ENCODE measurements at places on chromosomes 12 and 14.

- peak; percentile 42 for DNase-seq
Observed at GRCh38 chr14:91898372-91898771, 31.0 kb upstream of the TC2N start.

GRCh38 chr12:117047810-117048584 is 51.2 kb downstream of the TESC start:
- peak; percentile 29 for DNase-seq

GRCh38 chr12:57477710-57478681 is 1.7 kb downstream of the ARHGAP9 start:
- DNase-seq, result peak; percentile 72

DNA sequence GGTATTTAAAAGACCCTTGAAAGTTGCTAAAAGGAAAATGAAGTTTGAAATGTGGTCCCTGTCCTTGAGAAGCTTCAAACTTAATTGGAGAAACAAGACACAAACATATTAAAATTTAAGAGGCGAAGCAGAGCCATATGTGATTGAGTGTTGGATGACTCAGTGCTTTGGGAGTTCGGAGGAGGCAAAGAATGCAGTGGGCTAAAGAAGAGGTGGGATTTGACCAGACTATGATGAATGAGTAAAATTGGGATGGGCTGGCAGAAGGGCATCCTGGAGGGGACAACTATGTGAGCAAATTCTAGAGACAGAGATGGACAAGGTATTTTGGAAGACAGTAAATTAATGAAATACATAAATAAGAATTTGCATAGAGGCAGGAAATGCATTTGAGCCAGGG is 358.6 kb downstream of the EGLN3 start:
- no peak for DNase-seq

- no peak for DNase-seq
Observed at GRCh38 chr12:104566244-104566993, 109.7 kb downstream of the CHST11 start.

DNA sequence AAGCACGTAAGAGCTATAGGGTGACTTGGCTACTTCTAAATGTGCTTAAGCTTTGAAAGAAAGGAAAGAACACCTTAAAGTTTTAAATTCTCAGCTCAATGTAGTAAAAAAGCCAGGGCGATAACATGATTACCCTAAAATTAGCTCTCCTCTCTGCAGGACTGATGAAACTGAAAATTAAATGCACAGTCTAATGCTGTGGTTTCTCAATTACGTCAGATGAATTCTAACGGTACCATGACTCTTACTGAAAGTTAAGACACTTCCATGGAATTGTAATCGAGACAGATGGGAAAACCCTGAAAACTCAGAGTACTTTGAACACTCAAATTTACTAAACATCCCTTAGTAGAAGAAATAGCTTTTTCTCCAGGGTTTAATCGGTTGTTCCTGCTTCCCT is 25.9 kb upstream of the PRKD1 start:
- DNase-seq, result no peak

DNA sequence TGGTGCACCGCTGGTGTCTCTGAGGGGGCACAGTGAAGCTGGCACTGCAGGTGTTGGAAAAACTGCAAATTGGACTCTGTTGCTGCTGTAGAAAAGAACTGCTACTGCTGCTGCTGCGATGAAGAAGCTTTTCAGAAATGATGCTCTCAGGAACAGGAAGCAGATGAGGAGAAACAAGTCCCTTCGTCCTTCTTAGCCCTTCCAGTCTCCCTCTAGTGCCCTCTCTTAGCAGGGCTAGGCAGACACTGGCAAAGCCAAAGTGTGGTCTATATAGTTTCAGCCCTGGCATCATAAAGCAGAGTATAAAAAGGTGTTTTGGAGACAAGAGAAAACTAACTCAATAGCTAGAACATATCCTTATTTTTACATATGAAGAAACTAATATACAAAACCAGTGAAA is 174.5 kb downstream of the MYRFL start:
- DNase-seq, result no peak

DNA sequence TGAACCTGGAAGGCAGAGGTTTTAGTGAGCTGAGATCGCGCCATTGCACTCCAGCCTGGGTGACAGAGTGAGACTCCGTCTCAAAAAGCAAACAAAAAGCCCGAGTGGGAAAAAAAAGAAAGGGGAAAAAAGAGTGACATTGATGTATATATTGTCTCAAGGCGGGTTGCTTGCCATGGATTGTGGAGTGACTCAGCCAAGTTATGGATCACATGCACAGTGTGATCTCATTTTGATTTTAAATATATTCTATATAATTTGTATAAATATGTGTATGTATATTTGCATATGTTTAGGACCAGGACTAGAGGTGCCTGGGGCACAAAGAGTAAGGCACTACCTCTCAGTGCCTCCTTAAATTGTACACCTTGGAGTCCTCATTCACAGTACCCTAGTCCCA is 116.2 kb upstream of the RASSF8 start:
- no peak for DNase-seq

GRCh38 chr14:100545359-100545758 is 41.9 kb downstream of the BEGAIN start:
- no peak for DNase-seq

DNA sequence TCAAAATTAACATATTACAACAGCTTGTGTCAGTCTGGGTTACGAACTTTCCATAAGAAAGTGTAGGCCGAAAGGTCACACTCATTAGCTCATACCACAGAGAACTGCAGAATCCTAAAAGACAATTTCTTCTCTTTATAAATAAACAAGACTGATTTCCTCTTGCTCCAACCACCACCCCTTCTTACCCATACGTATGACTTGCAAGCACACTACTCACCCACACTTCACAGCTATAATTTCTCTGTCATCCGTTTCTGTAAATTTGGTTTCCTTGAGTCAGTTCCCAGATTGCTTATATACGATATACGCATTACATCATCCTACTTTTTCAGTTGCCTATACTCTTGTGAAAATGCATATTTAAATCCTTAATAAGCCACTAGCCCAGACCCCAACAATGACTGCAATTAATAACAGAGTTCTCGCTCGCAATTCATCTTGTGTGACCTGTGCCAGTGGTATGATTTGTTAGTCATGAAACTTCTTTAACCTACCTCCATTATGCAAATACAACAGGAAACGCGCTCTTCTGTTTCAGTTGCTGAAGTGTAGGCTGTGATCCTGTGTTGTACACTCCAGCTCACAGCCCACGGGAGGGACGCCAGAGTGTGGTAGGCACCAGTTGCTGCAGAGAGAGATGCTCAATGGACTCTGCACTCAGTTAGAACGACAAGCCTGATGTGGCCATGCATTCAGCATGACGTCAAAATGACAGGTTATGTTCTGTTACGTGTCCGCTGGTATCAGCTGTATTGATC is 417.6 kb downstream of the PDZRN4 start:
- no peak for DNase-seq

Data from cardiac fibroblast (primary cell).